Stimulated activated CD8-positive, alpha-beta memory T cell treated with anti-CD3 and anti-CD28 coated beads, Interleukin-4, amount 100 ng/mL, for 1 hour (primary cell): ENCODE measurements at places on chromosomes 2 and 18.

GRCh38 chr18:75246721-75247610, 36.4 kb downstream of the TSHZ1 start:
- DNase-seq = no peak

- no peak for DNase-seq
Measured at GRCh38 chr2:6236317-6236716, 544.1 kb downstream of the SOX11 start.

DNA sequence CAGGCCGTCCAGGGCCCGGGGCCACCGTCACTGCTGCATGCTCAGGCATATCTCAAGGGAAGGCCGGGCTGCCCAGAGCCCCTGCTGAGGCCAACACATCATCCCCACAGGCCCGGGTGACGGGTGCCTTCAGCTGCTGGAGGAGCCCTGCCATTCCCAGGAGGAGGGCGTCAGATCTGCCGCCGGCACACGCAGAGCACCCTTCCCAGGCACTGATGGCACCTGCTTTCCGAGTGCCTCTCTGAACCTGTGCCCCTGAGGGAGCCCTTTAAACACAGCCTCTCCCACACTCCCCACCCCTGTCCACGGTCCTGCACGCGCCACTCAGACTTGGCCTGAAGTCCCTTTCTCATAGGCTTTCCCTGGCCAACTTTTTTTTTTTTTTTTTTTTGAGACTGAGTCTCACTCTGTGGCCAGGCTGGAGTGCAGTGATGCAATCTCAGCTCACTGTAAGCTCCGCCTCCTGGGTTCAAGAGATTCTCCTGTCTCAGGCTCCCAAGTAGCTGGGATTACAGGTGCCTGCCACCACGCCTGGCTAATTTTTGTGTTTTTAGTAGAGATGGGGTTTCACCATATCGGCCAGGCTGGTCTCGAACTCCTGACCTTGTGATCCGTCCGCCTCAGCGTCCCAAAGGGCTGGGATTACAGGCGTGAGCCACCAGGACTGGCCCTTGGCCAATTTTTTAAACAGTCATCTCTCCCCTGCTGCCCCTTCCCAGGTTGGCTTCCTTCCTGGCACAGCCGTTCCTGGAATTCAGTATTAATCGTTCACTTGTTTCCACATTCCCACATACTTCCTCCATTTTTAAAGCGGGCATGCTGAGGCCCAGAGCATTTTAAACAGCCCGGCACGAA, 211.7 kb downstream of the NDUFA10 start:
- no peak for DNase-seq

GRCh38 chr18:785242-785641, 26.8 kb downstream of the YES1 start:
- no peak for DNase-seq

DNA sequence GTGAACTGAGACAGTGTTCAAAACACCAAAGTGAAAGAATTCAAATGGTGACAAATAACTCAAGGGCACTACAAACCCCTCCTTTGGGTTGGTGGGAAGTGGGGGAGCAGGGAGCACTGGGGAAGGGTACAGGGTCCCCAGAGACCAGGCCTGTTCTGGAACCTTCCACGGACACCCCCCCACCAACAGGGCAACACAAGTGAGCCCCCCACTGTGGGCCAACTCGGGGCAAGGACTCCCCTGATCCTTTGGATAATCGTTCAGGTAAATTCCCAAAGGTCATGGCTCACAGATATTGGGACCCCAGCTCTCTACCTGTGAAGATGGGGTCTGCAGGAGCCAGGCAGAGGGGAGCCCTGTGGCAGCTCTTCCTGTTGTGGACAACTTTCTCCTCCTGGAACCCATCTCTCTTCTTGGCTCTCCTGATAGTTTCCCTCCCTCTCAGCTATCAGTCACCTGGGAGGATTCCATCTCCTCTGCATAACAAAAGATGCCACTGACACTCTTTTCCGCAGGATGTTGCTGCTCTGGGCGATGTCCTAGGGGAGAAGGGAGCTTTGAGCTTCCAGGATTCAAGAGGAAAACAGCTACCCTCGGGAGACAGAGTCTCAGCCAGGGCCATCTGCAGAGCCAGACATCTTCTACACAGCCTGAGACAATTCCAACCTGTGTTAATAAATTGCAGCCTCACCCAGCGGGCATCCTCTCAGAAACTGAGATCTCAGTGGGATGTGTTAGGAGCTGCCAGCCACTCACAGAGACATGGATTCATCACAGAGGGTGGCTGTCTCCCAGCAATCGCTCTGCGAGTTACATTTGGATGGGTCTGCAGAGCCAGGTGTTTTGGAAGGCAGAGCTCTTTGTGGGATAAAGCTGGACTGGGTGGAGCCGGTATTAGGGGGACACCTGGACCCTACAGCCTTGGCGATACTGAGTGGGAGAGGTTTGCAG, 35.4 kb downstream of the MBP start:
- no peak for DNase-seq

DNA sequence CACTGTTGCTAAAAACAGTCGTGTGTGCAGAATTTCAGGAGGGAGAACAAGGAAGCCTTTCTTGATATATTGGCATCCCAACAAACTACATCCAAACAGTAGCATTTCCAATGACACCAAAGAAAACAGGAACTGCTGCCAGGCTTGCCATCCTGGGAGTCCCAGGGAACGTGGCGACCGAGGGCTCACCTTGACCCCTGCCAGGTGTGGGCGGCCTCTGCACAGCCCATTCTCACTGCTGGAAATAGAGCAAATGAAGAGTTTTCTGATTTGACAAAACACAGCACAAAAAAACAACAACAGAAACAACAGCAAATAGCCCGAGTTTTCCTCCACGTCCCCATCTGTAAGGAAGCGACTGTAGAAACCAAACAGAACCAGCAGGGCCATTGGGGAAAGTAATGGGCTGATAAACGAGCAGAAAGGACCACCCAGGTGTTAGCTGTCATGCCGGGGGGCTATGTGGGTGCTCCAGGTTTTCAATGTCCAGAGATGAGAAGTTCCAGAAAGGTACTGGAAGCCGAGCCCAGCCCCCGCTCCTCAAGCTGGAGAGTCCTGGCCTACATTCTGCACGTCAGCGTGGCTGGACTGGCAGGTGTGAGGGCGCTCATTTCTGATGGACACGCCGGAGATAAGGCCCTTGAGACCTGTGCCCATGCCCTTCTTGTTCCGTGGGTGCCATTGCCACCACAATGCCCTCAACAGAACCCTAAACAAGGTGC, 80.8 kb downstream of the TWIST2 start:
- no peak for DNase-seq

DNA sequence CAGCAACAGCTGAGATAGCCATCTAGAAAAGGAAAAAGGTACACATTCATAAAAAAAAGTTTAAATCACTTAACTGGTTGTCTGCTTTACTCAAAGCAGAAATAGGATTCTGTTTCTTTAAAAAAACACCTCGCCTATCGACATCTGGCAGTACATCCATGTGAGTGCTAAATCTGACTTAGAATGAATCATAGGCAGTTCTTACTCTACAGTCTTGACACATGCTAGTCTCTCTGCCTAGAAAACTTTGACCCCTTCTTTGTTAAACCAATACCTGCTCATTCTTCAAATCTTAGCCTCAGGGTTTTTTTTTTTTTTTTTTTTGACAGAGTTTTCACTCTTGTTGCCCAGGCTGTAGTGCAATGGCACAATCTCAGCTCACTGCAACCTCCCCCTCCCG, 37.1 kb upstream of the GPR75 start:
- no peak for DNase-seq

DNA sequence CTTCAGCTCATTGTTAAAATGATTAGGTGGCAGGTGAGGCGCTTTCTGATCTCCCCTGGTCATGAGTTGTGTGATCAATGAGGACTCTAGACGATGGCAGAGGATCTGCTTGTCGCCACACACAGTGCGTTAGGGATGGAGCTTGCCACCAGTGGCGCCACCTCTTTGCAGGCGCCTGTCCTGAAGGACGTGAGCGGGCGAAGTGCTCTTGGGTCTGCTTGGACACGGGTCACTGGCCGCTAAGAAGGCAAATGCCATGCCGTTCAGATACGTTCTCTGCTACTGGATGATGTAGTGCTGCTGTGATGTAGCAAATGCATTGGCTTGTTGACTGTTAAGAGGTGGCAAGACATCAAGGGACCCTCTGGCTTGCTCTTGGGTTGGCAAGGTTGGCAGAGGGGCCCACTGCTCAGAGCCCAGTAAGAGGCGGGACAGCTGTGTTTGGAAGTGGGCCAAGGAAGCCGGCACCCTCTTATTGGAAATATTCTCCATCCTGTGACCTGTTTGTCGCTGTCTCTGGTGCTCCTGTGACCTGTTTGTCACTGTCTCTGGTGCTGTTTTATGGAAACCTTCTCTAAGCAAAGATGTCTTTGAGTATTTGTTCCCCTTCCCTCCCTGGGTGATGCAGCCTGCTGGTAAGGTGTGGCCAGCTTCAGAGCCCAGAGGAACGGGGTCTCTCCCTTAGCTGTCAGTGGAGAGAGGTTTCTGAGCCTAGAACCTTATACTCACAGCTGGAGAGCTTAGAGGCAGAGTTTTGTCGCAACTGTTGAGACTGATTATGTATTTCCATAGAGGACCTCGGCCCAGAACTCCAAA, 14.6 kb downstream of the LDLRAD4 start:
- no peak for DNase-seq

DNA sequence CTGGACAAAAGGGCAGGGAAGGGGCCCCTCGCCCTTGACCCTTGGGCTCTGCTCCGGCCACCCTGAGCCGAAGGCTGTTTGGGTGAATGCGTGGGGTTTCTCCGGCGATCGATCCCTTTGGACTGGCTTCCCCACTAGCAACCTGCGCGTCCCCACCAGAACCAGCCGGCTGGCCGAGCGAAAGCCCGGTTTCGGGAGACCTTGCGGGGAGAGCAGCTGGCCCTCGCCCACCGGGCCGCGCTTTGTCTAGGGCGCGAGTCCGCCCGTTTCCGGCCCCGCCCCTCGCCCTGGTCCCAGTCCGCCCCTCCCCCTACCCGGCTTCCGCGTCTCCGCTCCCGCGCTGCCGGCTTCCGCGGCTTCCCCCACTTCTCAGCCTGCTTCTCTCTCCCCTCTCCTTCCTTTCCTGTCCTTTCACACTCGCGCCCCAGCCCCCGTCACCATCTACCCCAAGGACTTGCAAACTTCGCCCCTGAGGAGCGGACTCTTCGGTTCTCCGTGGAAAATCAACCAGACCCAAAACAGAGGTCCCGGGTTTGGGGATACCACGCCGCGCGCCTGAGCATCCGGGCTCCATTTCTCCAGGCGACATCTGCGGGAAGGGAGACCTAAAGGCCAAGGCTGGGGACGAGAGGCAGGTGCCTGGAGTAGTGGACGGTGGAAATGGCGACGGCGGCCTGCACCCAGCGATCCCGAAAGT, 48.0 kb upstream of the ATP6V1B1 start:
- no peak for DNase-seq

- no peak for DNase-seq
Measured at GRCh38 chr2:51595836-51596235, 563.9 kb upstream of the NRXN1 start.

- DNase-seq = no peak
Measured at GRCh38 chr2:28068088-28068487, 177.6 kb downstream of the BABAM2 start.

DNA sequence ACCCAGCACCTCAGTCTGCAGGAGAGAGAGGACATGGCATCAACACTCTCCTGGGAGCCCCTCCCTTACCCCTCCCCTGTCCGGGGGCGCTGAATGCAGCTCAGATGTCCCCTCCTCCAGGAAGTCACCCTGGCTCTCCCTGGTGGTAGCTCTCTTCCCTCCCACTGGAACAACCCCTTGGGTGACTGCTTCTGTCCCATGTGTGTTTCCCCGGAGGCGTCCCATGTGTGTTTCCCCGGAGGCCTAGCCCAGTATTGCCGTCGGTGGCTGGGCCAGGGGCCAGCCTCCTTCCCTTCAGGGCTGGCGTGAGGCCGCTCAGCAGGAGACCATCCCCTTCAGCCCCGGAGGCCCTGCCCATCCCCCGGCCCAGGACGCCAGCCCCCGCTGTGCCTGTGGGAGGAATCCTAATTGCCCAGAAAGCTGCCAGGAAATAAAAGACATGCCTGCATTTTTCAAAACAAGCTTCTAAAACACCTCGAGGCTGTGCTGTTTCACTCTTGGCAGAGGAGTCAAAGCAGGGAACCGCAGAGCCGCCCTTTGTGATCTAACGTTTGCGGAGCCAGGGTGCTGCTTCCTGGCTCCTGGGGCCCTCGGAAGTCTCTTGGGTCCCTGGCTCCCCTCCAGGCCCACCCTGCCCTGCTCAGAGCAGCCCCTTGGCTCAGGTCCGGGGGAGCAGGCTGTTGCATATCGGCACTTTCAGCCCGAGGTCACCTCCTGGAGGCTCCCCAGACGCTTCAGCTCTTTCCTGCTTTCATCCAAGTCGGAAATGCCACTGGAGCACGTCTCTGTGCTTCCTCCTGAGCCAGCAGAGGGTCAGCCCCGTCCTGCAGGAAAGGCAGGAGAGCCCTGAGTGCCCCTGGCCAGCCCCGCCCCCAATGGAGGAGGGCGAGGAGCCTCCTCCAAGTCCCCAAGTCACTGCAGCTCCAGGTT, 11.4 kb downstream of the SNED1 start:
- no peak for DNase-seq

- no peak for DNase-seq
Measured at GRCh38 chr2:189024901-189025618, 50.9 kb downstream of the COL3A1 start.
